GM12891 (cell line): ENCODE measurements at places on chromosomes 5 and 9.

DNA sequence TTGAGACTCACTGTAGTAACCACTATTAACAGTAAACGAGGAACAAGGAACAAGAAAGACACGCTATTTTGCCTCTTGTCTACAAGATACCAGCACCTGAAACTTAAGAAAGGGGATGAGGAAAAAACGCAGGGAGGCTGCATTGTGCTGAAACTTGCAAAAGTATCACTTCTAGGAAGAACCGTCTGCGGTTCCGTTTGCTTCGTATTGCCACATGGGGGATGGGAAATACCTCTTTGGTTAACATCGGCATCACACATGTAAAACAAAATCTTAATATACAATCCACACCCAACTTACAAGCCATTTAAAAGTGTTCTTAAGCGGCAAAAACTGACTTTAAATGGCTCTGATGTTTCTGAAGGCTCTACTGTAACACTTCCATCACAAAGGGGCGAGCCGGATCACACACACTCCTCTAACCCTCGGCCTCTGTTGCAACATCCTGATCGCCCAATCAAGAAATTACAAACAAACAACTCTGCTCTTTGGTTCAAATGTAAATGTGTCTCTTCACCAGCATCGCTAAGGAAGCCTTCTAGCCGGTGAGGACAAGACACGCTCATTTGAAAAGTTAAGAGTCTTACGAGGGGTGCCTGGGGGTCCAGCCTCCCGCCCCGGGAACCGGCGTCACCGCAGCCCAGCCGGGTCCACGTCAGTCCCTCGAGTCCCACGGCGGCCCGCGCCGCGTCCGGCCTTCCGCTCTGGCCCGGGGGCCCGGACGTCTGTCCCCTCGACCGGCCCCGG lies 621 bp downstream of the SEC16A start:
- DNase-seq, result no peak

DNA sequence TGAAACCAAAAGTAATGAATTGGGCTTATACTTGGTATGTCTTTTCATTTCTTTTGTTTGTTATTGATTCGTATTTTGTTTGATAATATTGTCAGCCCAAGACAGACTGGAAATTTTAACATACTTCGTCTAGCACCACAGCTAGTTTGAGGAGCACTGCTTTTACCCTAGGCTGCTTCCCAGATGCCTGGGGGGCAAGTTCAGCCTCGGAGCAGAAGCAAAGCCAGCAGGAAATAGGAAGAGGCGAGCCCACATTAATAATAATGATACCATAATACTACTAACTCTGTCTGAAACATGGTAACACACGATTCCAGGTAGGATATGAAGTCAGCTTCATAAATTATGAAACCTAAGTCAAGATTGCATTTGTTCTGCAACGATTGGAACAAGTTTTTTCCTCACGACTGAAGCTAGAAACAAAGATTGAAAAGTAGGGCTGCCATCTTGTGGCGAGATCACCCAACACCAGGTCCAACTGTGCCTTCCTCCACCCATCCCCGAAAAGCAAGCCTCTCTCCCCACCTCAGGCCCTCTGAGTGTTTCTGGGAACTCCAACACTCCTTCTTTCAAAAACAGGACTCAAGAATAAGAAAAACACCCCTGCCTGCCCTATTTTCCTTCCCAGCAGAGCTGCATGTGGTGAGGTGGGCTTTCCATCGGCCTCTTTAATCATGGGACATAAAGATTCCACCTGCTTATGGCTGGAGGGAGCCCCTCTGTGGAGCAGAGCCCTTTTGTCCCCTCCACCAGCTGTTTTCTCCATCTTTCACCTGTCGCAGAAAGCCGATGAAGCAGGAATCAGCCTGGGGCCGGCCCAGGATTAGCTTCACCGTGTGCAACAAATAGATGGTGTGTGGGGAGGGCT lies 236.4 kb downstream of the CAAP1 start:
- no peak for DNase-seq

GRCh38 chr9:16516891-16517290 lies 353.6 kb downstream of the BNC2 start:
- DNase-seq, result no peak

- DNase-seq, result no peak
Measured at GRCh38 chr5:124702525-124702924, 43.9 kb downstream of the ZNF608 start.

DNA sequence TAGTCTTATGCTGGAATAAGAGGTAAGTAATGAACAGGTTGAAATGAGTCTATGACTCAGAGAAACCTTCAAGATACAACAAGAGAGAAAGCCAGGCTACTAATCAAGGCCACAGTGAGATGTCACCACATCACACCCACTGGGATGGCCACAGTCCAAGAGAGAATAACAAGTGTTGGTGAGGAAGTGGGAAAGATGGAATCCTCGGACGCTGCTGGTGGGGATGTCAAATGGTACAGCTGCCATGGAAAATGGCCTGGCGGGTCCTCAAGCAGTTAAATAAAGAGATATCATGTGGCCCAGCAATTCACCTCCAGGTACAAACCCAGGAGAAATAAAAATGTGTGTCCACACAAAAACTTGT lies 41.9 kb upstream of the NEURL1B start:
- DNase-seq, result no peak

DNA sequence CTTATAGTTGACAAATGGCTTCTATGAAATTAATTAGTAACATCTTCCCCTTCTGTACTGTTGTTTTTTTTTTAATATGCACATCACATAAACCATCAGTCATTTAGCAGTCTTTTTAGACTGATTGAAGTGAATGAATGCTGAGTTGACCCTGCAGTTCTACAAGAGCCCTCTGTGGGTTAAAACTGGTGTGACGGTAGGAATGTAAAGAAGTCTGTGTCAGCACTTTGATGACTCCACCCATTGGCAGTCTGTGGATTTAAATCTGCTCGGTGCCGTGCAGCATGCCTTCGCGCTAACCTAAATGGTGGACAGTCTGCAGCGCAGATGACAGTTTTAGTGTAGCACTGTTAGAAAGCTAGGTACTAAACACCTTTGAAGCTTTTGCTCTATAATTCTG lies 3.1 kb downstream of the GTF3C4 start:
- no peak for DNase-seq

- DNase-seq, result no peak
Measured at GRCh38 chr9:70052768-70053167, 9.1 kb downstream of the MAMDC2 start.

- no peak for DNase-seq
Measured at GRCh38 chr9:35828716-35829083, at the start of gene FAM221B. TSS of gene FAM221B (minus strand) at chr9:35828732. CDS start at chr9:35826161, 2,571 bp downstream.

- no peak for DNase-seq
Measured at GRCh38 chr9:110814159-110814558, 145.6 kb downstream of the MUSK start.

- DNase-seq, result no peak
Measured at GRCh38 chr5:123754908-123755307, 242.9 kb downstream of the CSNK1G3 start.

DNA sequence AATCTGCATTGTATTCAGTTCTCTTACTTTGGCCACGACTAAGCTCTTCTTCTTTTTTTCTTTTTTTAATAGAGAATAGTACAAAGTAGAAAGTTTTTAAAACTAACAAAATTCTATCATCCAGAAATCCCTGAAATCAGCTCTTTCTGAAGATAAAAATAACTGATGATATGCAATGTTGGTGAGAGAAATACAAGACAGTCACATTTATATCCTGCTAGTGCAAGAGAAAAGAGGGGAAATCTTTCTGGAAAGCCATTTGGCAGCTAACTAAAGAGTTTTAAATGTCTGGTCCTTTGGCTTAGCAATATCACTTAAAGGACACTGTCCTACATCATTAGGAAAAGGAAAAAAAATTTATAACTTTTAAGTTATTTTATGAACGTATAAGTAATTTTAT lies 27.0 kb upstream of the FREM1 start:
- DNase-seq, result no peak

DNA sequence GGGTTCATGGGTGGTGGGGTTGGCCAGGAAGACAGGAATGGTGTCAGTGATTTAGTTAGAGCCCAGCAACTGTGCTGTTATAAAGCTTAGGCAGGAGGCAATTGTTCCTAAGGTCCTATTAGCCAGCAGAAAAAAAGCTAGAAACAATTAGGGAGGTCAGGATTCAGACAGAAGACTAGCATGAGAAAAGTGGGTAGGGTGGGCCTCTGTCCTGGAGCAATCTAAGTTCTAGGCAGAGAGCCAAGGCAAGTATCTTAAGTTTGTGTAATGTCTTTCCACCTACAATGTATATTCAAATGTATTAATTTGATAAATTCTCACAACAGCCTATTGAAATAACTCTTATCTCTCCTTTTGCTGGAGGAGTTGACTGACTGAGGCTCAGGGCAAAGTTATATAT lies 6.1 kb upstream of the ZFAND5 start:
- DNase-seq, result no peak

DNA sequence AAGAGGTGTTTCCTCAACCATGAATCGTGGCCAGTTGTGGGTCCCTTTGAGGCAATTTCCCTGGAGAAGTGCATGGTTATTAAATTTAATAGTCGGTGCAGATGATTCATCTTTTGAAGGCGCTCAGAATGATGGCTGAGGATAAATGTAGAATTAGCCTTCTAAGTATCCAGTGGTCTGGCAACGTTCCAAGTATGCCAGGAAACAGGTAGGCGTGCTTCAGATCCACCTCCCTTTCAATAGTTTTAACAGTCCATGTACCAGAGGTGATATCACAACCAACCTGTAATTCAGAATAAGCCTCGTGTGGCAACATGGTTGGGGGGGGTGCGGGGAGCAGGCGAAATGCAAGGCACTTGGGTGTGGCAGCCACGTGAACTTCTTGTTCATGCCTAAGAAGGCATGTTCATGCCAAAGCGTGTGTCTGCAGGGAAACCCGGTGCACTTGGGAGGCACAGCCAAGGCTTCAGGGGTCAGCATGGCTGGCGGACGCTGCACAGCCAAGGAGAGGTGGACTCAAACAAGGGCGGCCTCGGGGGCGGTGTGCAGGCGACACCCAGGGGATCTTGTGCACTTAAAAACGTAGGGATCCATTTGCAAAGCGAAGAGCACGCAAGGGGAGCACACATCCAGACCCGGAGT lies 5.2 kb upstream of the NKD2 start:
- DNase-seq, result no peak

- DNase-seq, result no peak
Measured at GRCh38 chr5:93954421-93955069, 213.1 kb upstream of the POU5F2 start.

GRCh38 chr9:6413365-6414246 lies 607 bp downstream of the UHRF2 start:
- no peak for DNase-seq

DNA sequence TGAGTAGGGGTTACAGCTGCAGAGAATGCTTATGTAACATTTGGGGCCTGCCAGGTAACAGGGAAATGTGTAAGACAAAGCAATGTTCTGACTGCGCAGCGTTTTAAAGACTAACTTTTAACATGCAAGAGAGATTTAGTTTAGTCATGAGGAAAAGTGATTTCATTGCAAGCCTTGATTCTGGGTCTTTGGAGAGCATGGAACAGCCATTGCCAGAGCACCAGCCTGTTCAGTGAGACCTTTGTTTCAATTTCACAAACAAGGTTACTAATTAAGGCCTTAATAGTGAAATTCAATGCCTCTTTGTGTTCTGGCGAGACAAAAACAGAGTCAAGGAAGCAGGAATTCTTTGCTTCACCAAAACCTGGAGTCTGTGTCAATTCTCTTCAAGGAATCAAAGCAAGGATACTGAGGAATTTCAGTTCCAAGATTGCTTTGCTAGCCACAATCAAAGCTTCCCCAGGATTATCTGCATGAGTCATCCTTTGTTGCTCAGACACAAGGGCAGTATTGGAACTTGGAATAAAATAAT lies 14.4 kb downstream of the CKMT2 start:
- DNase-seq, result no peak

DNA sequence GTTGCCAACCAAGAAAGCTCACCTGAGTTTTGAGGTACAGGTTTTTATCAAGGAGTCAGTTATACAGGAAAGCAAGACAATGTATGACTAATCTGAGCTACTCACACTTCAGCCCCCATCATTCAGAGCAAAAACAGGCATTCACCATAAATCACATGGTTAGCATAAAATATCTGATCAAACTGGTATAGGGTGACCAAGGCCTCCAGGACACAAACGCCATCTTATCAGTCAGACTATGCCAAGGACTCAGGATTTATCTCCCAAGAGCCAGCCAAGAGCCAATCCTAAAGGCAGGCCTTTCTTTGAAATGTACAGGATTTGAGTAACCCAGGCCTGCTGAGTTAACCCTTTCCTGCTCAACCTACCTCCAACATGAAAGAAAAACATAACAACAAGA lies 313.0 kb upstream of the NREP start:
- no peak for DNase-seq

GRCh38 chr5:157150995-157151394 lies 8.3 kb upstream of the MED7 start:
- no peak for DNase-seq

DNA sequence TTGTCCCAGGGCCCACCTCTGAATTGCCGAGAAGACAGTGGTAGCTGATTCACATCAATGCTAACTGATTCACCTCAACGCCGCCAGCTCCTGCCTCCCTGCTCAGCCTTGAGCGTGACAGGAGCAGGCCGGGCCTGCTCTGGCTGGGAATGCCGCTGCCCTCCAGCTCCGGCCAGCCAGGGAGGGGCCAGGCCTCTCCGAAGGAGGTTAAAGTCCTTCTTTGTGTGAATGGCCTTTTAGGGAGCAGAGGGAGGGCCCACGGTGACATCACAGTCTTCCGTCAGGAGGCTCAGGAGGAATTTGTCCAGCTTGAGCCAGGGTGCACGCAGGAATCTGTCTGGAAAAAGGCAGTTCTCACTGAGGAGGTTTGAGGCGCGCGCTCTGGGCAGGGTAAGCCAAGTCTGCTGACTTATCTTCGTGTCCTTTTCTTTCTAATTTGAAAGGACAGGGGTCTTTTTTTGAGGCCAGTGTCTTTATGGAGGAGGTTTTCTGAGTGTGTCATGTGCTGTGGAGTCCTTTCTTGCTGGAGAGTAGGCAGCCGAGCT lies 82.7 kb downstream of the C9orf152 start:
- DNase-seq, result no peak

- no peak for DNase-seq
Measured at GRCh38 chr9:35569206-35569605, 35.9 kb upstream of the TESK1 start.

- no peak for DNase-seq
Measured at GRCh38 chr9:126347093-126347492, 20.5 kb downstream of the MVB12B start.

GRCh38 chr5:57172466-57173318 lies 1.2 kb upstream of the GPBP1 start:
- DNase-seq, result no peak

GRCh38 chr5:14595189-14595588 lies 13.6 kb downstream of the OTULINL start:
- DNase-seq, result peak; percentile 41

- no peak for DNase-seq
Measured at GRCh38 chr9:82583524-82583923, 479.4 kb downstream of the RASEF start.

GRCh38 chr5:93272108-93272507 lies 308.9 kb downstream of the NR2F1-AS1 start:
- DNase-seq, result no peak
